NB4 (cell line): ENCODE measurements at places on chromosomes 5 and 9.

- no peak for DNase-seq
These were observed 34.8 kb upstream of the SMARCA2 start for GRCh38 chr9:1980387-1980786.

DNA sequence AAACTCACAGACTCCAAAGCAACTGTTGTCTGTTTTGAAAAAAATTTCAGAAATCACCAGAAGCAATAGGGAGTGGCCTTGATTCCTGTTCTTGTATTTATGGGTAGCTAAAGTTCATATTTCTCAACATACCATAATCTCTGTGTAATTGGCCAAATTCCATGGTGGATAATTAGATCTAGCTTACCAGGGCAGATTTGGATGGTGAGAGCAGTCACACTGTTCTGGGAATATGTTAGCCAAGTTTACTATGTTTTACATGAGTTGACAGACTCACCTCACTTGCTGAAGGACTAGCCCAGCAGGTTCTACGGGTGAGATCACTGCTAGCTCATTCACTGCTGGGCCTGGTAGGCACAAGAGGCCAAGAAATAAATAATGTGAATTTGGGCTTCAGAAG is 32.7 kb upstream of the CDKN2B start:
- DNase-seq, result no peak

GRCh38 chr5:10645146-10645545 is 81.3 kb downstream of the ANKRD33B start:
- no peak for DNase-seq

DNA sequence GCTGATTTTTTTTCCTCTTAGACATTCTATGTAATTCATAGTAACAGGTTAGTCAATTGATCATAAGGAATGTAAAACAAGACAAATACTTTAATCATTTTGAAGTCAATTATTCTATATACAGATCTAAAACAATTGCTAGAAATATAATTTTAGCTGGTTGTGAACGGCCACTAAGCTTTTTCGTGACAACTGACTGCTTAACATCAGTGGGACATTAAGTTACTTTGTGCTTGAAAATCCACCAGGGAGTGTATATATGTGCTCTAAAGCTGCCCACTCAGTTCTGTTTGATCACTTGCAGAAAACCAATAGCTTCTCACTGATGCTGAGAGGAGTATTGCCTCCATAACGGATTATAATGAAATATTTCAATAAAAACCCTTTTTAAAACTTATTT is 370.2 kb upstream of the CCNH start:
- no peak for DNase-seq

- DNase-seq, result no peak
These were observed 28.3 kb upstream of the ERGIC1 start for GRCh38 chr5:172805736-172806255.

DNA sequence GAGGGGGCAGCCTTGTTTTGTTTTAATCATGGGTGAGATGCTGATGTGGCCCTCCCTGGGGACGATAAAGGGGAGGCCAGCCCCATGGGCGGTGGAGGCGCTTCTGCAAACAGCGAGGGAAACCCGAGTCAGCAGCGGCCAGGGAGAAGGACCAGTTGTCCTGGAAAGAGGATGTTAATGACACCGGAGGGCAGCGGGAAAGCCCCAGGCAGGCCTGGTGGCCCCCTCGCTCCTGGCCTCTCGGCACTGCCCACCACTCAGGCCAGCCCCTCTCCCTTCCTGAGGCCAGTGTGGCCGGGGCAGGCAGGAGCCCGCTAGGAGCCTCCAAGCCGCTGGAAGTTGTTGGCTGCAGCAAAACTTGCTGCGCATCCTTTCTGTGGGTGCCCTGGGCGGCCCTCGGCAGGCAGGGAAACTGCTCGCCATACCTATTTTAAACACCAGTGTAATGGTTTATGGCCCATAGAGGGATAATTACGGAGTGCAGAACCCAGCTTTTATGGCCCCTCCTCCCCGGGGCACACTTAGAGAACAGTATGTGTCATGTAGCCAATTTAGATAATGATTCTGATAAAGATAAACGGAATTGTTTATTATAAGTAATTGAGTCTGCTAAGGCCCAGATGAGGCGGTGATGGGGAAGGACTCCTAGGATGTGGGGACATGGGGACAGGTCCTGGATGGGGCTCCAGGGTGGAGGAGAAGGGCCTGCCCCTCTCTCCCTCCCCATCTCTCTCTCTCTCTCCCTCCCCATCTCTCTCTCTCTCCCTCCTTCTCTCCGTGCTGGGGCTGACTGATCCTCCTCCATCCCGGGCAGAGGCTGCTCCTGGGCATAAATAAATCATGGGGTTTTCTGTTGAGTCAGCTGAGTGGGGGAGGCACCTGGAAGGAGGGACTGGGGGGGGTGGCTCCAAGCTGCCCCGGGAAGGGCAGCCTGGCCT is 36.9 kb downstream of the LMX1B start:
- no peak for DNase-seq

- DNase-seq, result no peak
These were observed 22.3 kb downstream of the TRAF1 start for GRCh38 chr9:120904061-120904977.
